Activated CD8-positive, alpha-beta T cell treated with anti-CD3 and anti-CD28 coated beads for 36 hours (primary cell): ENCODE measurements at places on chromosomes 12 and 14. TPM values are rescaled to one million over a fixed set of nuclear protein-coding genes. Genes with fewer than 3 reads are reported as not detected.
A peak's percentile ranks its signal among the peaks of the same experiment; 100 is the strongest.

GRCh38 chr12:33587784-33588712 is 148.4 kb upstream of the SYT10 start:
- no peak for DNase-seq
- no peaks in the 10 kb centered on the region for H3K27me3 ChIP-seq
- H3K4me1 ChIP-seq = no peaks in the 10 kb centered on the region

DNA sequence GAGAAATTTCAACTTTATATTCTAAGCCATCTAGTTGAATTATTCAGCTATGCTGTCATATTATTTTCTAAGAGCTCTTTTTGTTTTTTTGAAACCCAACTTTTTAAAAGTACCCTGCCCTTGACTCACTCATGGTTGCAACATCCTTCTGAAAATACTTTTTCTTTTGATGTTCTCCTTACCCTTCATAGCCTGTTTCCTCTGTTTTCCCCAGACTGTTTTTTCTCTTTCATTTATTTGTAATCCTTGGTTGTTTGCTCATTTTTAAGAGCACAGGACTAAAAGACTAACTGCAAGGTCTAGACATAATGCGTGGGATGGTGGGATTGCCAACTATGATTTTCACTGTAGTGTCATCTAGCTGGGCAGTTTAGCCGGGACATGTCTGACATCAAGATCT is 21.2 kb upstream of the CDKL1 start:
- H3K4me1 ChIP-seq = peaks cover 5% of the 10 kb centered on the region
- no peaks in the 10 kb centered on the region for H3K27me3 ChIP-seq
- H3K36me3 ChIP-seq = peaks cover 38% of the 10 kb centered on the region
- no peak overlapping the region for H3K27ac ChIP-seq

DNA sequence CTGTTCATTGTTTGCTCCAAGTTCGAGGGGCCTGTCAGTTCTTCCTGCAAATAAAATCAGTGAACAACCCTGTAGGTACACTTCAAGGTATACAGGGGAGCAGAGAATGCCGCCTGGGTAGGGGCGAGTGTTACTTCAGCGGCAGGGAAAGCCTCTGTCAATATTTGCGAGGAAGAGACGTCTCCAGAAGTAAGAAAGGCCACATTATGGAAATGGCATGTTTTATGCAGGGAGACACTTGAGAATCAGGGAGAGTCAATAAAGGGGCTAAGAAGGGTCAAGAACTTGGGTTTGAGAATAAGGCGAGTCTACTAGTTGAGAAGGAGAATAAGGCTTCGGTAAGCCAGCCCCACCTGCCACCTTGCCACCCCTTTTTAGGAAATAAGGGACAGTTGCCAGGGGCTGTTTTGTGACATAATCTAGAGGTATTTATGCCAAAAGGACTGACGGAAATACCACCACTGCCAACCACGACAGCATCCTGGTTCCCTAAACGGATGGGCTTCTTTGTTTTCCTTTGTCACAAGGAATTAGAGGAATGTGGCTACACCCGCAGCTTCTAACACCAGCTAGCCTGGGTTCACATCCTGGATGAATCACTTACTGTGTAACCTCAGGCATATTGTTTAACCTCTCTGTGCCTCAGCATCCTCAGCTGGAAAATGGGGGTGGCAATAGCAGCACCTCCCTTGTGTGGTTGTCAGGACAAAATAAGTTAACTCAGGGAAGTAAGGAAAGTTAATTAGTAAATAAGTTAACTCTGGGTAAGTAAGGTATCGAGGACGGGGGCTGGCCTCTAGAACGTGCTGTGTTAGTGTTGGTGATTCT is 67.7 kb downstream of the EID3 start:
- no peaks in the 10 kb centered on the region for H3K27me3 ChIP-seq
- peaks cover 13% of the 10 kb centered on the region for H3K4me1 ChIP-seq
- no peak overlapping the region for H3K4me3 ChIP-seq
- peaks cover 3% of the 10 kb centered on the region for H3K36me3 ChIP-seq

DNA sequence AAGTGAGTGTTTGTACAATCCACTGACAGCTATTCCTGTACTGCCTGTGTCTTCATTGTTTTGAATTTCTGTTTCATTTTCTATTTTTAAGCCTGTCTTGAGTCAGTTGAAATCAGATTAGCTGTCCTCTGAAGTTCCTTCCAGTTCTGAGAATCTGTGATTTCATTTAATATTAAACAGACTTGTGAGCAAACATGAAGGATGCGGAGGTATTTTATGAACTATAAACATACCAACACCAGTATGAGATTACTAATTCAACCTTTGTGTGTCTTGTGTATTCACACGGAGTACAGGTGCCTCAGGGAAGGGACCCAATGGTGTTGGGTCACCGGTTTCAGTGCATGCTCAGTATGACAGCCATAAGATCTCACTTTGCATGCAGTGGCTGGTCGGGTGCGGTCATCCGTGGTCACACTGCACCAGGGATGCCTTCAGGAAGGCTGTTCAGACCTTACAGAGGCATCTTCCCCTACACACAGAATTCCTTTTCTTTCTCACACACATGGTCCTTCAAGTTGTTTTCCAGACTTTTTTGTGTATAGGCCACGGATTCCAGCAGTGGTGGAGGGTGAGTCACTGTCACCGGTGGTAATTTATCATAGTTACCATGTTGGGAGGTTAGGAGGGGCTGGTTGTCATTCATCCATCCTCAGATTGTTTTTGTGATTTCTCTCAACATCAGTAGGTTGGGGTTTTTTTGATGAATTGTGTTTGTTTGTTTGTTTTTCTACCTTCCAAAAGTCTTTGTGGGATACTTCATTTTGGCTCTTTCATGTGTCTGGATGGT is 103.0 kb upstream of the SFSWAP start:
- no peak overlapping the region for H3K4me3 ChIP-seq
- peaks cover 51% of the 10 kb centered on the region for H3K4me1 ChIP-seq
- peak overlapping the region; percentile 78 for H3K27ac ChIP-seq
- no peaks in the 10 kb centered on the region for H3K36me3 ChIP-seq

DNA sequence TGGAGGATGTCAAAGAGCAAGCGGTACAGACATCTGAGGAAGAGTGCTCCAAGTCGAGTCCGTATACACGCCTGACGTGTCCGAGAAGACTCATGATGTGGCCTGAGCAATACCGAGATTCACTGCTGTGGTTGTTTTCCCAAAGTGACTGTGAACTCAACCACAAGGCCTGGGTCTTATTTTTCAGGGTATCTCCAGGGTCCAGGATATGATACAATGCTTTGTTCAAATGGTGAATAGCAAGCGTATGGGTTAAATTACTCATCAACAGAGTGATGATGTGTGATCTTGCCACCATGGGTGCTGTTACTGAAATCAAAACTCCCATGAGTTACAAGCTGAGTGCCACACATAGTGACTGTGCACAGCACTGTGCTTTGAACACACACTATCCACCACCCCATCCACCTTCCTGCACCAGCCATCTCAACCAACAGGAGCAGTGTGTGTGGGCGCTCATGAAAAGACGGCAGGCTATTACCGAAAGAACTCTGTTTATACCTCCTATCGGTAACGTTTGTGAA is 109.6 kb downstream of the BCAT1 start:
- H3K27me3 ChIP-seq = peaks cover 6% of the 10 kb centered on the region
- peaks cover 22% of the 10 kb centered on the region for H3K36me3 ChIP-seq
- peak overlapping the region; percentile 28 for H3K4me3 ChIP-seq
- H3K27ac ChIP-seq = peak overlapping the region; percentile 84

DNA sequence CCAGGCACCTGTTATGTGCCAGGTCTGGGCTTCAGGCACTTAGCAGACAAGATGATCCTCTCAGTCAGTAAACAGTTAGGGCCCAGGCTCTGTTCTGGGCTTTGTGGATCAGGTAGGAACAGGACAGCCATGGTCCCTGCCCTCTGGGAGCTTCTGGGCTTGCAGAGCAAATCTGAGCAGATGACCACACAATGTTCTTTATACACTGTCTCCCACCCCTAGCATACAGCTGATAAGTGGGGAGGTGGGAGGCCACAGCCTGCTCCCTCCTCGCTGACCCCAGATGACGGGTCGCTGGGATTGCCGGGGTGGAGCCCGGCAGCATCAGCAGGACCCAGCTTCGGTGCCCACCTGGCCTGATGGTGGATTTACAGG is 53.1 kb upstream of the RIN3 start:
- no peak overlapping the region for H3K27ac ChIP-seq
- H3K36me3 ChIP-seq = no peaks in the 10 kb centered on the region
- H3K27me3 ChIP-seq = no peaks in the 10 kb centered on the region

Gene SLC25A21
- total RNA-seq = not detected

DNA sequence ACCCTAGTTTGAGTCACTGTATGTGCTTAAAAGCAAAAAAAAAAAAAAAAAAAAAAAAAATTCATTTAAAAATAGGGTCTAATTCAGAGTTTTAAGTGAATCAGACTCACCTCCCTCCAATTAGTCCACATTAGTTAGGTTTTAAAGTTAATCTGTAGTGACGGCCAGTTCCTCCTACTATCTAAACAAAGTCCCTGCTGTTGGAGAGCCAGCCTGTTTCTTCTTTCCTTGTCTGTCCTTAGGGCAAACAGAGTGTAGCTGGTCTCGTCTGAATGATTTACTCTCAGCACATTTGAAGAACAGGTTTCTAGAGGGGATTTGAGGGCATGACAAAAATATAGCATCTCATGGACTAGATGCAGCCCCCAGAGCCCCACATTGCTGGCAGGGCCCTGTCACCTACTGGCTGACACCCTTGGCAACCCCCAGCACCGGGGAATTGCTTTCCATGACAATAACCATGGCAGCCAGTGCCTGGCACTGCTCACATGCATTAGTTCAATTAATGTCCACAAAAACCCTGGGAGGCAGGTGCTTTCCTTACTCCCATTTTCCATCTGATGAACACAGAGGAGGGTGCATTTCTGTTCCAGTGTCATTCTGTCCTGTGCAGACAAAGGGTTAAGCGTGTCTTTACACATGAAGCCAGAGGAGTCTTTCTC is 138.3 kb downstream of the PLXNC1 start:
- H3K36me3 ChIP-seq = peaks cover 15% of the 10 kb centered on the region
- no peak for DNase-seq
- H3K4me1 ChIP-seq = peaks cover 18% of the 10 kb centered on the region

Gene LRRC10
- total RNA-seq = not detected

Gene ANO6
- 13.1 TPM for total RNA-seq

- H3K27me3 ChIP-seq = peaks cover 2% of the 10 kb centered on the region
- no peaks in the 10 kb centered on the region for H3K36me3 ChIP-seq
- no peak overlapping the region for H3K4me3 ChIP-seq
- no peaks in the 10 kb centered on the region for H3K4me1 ChIP-seq
- no peak for DNase-seq
Measured at GRCh38 chr14:85508863-85509262, 21.1 kb upstream of the FLRT2 start.

DNA sequence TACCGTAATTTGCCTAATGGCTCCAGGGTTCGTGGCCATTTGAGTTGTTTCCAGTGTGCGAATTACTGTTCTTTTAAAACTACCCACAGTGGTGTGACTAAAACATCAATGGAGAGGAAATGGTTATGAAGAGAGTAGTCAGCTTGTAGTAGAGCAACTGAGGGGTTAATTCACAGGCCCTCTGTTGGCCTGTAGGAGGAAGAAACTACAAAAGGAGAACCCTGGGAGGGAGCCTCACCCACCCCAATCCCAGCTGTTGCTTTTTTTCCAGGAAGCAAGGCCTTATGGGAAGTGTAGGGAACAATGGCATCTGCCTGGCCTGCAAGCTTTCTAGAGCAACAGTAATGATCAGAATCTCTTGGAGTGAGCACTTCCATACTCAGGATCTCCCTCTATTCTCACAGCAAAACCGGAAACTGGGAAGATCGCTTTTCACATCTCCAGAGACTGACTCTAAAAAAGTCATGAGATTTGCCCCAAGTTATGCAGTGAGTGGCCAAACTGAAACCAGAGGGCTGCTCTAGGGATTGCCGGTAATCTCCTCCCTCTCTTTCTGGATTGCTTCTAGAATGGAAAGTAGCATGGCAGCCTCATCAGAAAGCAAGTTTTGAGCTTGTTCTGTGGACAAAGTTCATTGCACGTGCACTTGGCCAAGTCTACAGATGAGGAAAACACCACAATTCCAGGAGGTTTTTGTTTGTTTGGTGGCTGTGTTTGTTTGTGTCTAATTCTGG is 125.3 kb upstream of the PWP1 start:
- no peak overlapping the region for H3K27ac ChIP-seq
- no peak for DNase-seq
- no peak overlapping the region for H3K4me3 ChIP-seq
- no peaks in the 10 kb centered on the region for H3K27me3 ChIP-seq

Gene LRTM2
- total RNA-seq = not detected

Gene PGF
- total RNA-seq = 0.27 TPM

DNA sequence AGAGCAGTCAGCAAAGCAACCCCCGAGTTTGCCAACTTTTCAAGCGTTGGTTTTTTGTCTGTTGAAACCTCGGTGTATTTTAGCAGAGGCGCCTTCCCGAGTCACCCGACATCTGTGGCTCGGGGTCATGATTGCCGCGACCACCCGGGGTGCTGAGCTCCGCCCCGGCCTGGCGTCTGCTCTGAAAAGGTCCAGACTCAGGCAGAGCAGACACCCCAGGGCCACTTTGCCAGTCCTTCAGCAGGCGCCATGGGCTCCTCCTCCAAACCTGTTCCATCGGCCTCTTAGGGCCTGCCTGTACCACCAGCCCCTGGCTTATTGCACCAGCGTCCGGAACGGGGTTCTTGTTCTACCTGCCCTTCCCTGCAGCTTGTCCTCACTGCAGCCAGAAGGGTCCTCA is 19.1 kb downstream of the ANKRD9 start:
- no peaks in the 10 kb centered on the region for H3K36me3 ChIP-seq
- no peaks in the 10 kb centered on the region for H3K4me1 ChIP-seq
- H3K27me3 ChIP-seq = no peaks in the 10 kb centered on the region

- no peaks in the 10 kb centered on the region for H3K36me3 ChIP-seq
- no peak overlapping the region for H3K27ac ChIP-seq
- H3K4me1 ChIP-seq = no peaks in the 10 kb centered on the region
- H3K27me3 ChIP-seq = no peaks in the 10 kb centered on the region
- DNase-seq = no peak
Measured at GRCh38 chr12:9072481-9073038, 43.2 kb downstream of the A2M start.

DNA sequence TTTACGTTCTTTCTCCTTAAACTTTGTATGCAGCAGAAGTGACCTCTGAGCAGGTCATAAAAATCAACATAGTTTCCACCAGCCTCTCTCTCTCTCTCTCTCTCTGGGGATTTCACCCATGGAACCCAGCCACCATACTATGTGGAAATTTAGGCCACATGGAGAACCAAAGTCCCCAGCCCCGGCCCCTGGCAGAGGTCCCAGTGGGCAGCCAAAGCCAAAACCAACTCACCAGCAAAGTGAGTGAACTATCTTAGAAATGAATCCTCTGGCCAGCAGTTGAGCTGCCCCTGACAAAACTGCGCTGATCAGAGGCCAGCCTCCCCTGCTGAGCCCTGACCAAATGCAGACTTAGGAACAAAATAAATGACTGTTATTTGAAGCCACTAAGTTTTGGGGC is 9.2 kb downstream of the DUSP6 start:
- no peak for DNase-seq
- H3K36me3 ChIP-seq = peaks cover 7% of the 10 kb centered on the region
- H3K4me3 ChIP-seq = no peak overlapping the region
- peaks cover 12% of the 10 kb centered on the region for H3K27me3 ChIP-seq

Gene NID2
- total RNA-seq = not detected

GRCh38 chr12:57899010-57899662 is 42.2 kb upstream of the ATP23 start:
- peak overlapping the region; percentile 61 for H3K4me3 ChIP-seq
- no peaks in the 10 kb centered on the region for H3K27me3 ChIP-seq
- peak; percentile 96 for DNase-seq

Gene GALNT4
- 6.4 TPM for total RNA-seq
